ENCODE measurements at places on chromosomes 11 and 22. TPM values are rescaled to one million over a fixed set of nuclear protein-coding genes. Genes with fewer than 3 reads are reported as not detected.

DNA sequence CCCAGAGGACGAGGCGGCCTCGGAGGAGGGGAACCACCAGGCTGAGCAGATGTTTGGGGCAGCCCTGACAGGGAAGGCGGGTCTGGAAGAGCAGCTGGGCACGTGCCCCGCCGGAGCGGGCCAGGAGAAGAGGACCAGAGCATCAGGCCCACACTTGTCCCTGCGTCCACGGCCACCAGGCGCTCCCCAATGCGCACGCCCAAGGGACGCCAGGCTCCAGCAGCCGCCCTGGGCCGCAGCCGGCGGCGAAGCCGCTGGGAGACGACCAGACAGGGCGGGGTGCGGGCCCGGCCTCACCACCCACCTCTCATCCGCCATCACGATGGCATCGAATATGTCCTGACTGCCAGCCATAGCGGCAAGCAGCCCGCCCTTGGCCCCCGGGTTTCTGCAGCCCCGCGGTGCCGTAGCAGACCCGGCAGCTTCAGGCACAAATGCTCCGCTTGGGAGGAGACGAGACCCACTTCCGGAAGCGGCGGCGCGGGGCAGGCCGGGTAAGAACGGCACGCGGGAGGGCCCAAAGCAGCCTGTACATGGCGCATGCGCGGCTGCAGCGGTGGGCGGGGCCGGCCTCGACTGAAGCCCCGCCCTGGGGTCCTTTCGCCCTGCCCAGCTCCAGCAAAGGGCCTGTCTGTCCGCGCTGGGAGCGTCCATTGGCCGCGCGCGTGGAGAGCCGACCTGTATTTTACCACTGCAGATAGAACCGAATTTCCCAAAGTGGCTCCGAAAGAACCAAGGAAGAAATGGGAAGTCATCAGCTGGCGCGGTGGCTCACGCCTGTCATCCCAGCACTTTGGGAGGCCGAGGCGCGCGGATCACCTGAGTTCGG lies at the start of gene LTO1:
TSS of gene LTO1 (minus strand) at position 468 of the 829 bp plus-strand sequence. CDS start at position 354, 114 bp downstream.
- peak within 1 kb of the TSS; percentile 84 for H3K27ac ChIP-seq
- peaks cover 5% of the 10 kb centered on the region for H3K36me3 ChIP-seq
- H3K4me1 ChIP-seq = peaks cover 25% of the 10 kb centered on the region

GRCh38 chr22:41513391-41513790 lies 30.9 kb downstream of the POLR3H start:
- no peaks in the 10 kb centered on the region for H3K27me3 ChIP-seq
- H3K36me3 ChIP-seq = peaks cover 8% of the 10 kb centered on the region
- no peak for DNase-seq
- no peak overlapping the region for H3K27ac ChIP-seq
- no peak overlapping the region for H3K4me3 ChIP-seq
- no peaks in the 10 kb centered on the region for H3K4me1 ChIP-seq

FOSL1 gene
- 2.7 TPM for total RNA-seq

IGLL1 gene
- total RNA-seq = 2.0 TPM

HTR3B gene
- total RNA-seq = not detected

NPTXR gene
- total RNA-seq = 2.4 TPM

GRCh38 chr22:23564276-23564675 lies 15.8 kb downstream of the IGLL1 start:
- no peaks in the 10 kb centered on the region for H3K36me3 ChIP-seq
- no peak for DNase-seq

FAM83F gene
- not detected for total RNA-seq

- peaks cover 16% of the 10 kb centered on the region for H3K36me3 ChIP-seq
- H3K27me3 ChIP-seq = no peaks in the 10 kb centered on the region
- H3K4me3 ChIP-seq = no peak overlapping the region
Observed at GRCh38 chr11:94926698-94927237, 46.6 kb downstream of the CWC15 start.

GRCh38 chr22:22884888-22885840 lies 2.5 kb upstream of the IGLL5 start:
- peaks cover 20% of the 10 kb centered on the region for H3K4me1 ChIP-seq
- H3K4me3 ChIP-seq = no peak overlapping the region
- no peak overlapping the region for H3K27ac ChIP-seq

ANO5 gene
- total RNA-seq = 0.16 TPM

GRCh38 chr11:75872887-75873416 lies 57.9 kb downstream of the UVRAG start:
- peak overlapping the region; percentile 52 for H3K27ac ChIP-seq
- H3K36me3 ChIP-seq = peaks cover 7% of the 10 kb centered on the region
- no peak for DNase-seq
- peak overlapping the region; percentile 1 for H3K4me3 ChIP-seq
- H3K27me3 ChIP-seq = no peaks in the 10 kb centered on the region

- H3K27me3 ChIP-seq = no peaks in the 10 kb centered on the region
- no peaks in the 10 kb centered on the region for H3K36me3 ChIP-seq
- H3K4me1 ChIP-seq = no peaks in the 10 kb centered on the region
Observed at GRCh38 chr11:26134053-26134452, 197.9 kb upstream of the ANO3 start.

DNA sequence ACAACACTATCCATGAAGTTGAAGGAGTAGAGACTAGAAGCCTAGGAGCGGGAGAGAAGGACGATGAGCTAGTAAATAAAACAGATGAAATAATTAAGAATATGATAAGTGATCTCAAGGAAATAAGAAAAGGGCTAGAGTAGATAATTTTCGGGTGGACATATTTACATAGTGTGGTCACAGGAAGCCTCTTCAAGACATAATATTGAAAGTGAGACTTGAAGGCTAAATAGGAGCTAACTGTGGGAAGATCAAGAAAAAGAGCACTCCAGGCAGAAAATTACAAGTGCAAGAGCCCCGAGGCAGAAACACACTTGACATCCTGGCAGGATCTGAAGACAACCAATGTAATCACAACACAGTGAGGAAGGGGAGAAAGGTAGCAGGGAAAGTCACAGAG lies 11.9 kb upstream of the PPFIBP2 start:
- H3K27ac ChIP-seq = no peak overlapping the region
- H3K4me3 ChIP-seq = no peak overlapping the region
- H3K4me1 ChIP-seq = no peaks in the 10 kb centered on the region
- peaks cover 10% of the 10 kb centered on the region for H3K27me3 ChIP-seq

- H3K36me3 ChIP-seq = peaks cover 43% of the 10 kb centered on the region
- no peaks in the 10 kb centered on the region for H3K27me3 ChIP-seq
- peak overlapping the region; percentile 92 for H3K27ac ChIP-seq
- H3K4me1 ChIP-seq = peaks cover 81% of the 10 kb centered on the region
- peak overlapping the region; percentile 69 for H3K4me3 ChIP-seq
Observed at GRCh38 chr11:95093548-95093947, 3.9 kb downstream of the ENDOD1 start.

DNA sequence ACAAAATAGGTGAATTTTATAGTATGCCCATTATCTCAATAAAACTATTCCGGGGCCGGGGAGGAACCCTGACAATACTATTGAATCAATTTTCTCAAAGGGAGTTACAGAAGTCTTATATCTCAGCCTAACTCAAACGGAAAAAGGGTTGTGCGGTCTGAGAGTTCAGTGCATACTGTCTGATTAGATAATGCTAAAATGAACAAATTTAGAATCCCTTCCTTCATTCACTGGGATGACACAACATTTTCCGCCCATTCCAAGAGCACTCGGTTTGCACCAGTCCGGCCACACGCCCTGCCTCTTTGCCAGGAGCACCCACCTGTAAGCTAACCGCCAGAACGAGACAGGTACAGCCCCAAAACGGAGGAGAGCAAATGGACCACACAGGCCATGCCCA lies 50.0 kb upstream of the NFRKB start:
- peaks cover 7% of the 10 kb centered on the region for H3K4me1 ChIP-seq
- peaks cover 7% of the 10 kb centered on the region for H3K36me3 ChIP-seq

ROM1 gene
- total RNA-seq = 1.5 TPM

TCIRG1 gene
- 311 TPM for total RNA-seq

GRCh38 chr11:128789497-128790150 lies 77.5 kb downstream of the KCNJ1 start:
- no peak for DNase-seq
- H3K4me3 ChIP-seq = no peak overlapping the region
- no peaks in the 10 kb centered on the region for H3K27me3 ChIP-seq
- H3K36me3 ChIP-seq = peaks cover 52% of the 10 kb centered on the region
- H3K4me1 ChIP-seq = peaks cover 5% of the 10 kb centered on the region

DNA sequence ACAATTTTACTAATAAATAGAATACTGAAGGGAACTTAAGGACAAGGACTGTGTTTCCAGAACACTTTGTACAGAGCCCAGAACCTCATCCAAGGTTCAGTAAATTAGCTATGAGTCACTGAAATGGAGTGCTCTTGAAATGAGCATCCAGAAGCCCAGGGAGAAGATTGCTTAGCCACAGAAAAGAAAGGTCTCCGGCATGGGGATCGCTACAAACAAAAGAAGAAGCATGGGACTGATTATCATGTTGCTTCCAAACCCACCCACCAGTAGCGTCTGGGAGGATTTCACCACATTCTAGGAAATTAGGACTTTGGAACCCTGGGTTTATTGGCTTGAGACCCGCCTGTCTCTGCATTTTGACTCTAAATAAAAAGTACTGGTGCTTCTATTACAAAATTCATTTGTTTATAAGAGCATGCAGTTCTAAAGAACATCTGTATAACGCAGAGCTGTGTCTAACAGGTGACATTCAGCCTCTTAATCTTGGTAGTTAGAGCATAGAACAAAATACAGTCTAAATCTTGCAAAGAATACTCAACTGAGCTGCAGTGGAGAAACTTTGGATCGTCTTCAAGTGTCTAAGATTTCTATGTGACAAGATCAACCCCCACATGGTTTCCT lies 35.9 kb upstream of the SESN3 start:
- H3K36me3 ChIP-seq = no peaks in the 10 kb centered on the region
- no peak overlapping the region for H3K27ac ChIP-seq
- no peak for DNase-seq
- peaks cover 13% of the 10 kb centered on the region for H3K4me1 ChIP-seq
- H3K27me3 ChIP-seq = peaks cover 5% of the 10 kb centered on the region
- no peak overlapping the region for H3K4me3 ChIP-seq
